ENCODE measurements at places on chromosomes 5 and 9.
A peak's percentile ranks its signal among the peaks of the same experiment; 100 is the strongest.

GRCh38 chr5:42267091-42267490 is 156.1 kb upstream of the GHR start:
- no peak for DNase-seq

DNA sequence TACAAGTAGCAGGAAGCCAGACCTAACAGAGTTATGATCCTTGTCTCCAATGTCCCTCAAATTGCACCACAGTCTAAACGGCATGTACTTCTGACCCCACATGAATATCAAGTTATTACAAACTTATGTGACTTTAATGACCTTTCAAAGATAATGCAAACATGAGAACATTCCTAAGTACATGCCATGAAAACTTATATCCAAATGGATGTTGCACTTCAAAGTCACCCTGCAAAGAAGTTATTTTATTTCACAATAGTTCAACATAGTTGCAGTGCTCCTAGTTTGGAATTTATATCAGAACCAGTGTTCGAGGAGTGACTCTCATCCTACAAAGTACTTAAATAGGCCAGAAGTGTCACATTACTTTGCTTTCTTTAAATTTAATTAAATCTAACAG is 41.2 kb upstream of the ITGA1 start:
- DNase-seq = no peak

DNA sequence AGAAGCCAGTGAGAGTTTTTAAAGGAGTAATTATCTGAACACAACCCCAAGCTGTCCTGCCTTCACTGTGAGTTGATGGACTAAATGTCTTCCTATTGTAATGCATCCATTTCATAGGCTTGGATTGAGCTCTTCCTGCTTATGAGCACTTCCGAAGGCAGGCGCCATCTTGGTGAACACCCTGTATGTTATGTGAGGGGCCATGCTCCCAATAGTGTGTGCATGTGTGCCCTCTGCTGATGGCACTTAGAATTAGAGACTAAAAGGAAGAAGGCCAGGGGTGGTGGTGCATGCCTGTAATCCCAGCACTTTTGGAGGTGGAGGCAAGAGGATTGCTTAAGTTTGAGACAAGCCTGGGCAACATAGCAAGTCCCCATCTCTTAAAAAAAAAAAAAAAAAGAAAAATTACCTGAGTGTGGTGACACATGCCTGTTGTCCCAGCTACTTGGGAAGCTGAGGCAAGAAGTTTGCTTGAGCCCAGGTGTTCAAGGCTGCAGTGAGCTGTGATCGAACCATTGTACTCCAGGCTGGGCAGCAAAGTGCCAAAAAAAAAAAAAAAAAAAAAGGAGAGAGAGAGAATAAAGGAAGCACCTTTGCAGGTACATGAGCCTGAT is 65.0 kb downstream of the C9orf152 start:
- DNase-seq = no peak

GRCh38 chr9:18061856-18062255 is 412.1 kb upstream of the ADAMTSL1 start:
- no peak for DNase-seq

- DNase-seq = no peak
Observed at GRCh38 chr5:154325566-154325965, 120.2 kb upstream of the SAP30L start.

DNA sequence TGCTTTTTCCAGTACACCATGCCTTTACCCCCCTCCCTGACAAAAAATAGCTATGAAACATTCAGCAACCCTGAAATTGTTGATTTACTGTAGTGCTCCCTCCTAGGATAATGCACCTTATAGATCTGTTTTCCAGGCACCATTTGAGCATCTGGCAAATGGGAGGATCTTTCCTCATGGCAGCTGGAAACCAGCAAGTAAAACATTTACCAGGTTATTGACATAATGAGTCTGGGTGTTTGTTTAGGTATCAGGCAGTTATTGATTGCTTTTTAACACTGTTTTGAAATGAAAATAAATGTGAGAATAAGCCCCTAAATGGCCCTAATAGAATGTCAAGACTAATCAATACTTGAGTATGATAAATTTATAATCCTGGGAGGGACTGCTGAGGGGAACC is 57.3 kb upstream of the KLF4 start:
- no peak for DNase-seq

- peak; percentile 66 for DNase-seq
Observed at GRCh38 chr5:176436656-176437055, 11.5 kb upstream of the FAF2 start.

- no peak for DNase-seq
Observed at GRCh38 chr9:133978899-133979272, 13.2 kb downstream of the VAV2 start.

DNA sequence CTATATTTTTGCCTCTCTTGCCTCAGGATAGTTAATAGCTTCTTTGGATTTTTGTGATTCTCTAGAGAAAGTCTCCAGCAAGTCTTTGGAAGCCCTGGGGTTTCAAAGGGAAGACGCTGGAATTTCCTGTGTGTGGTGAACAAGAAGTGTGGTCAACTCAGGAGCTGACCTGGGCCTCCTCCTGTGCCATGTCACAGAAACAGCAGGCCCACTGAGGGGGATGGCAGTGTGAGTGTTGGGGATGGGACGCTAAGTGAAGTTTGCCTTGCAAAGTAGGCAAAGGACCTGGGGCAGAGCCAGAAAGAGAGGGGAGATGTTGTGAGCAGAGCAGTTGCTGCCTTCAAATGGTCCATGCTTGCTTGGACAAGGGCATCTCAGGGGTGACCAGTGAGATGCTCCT is 226.3 kb downstream of the DMRT2 start:
- DNase-seq = no peak

DNA sequence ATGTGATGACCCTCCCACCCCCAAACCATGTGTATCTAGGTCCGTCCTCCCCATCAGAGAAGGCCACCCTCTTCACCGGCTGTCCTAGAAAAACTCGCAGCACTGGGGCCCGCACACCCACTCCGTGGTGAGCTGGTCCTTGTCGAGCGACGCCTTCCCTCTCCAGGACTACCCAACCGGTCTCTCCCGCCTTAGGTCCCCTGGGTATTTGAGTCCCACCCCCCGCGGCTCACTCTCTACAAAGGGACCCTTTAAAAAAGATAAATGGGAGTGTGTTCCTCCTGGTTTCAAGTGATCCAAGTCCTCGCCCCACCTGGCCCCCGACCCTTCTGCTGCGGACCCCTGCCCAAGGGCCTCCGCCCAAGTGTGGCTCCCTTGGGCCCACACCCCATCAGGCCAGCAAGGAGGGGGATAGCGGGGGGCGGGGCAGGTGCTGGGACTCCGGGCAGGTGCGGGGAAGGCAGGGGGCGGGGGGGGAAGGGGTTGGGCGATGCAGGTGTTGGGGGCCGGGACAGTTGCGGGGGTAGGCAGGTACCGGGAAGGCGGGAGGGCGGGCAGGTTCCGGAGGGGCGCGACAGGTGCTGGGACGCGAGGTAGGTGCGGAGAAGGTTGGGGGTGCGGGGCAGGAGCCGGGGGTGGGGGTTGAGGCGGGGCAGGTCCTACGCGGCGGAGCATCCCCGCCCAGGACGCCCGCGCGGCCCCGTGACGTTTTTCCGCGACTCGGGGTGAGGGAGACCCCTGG is 970 bp upstream of the ARRDC1 start:
- no peak for DNase-seq

DNA sequence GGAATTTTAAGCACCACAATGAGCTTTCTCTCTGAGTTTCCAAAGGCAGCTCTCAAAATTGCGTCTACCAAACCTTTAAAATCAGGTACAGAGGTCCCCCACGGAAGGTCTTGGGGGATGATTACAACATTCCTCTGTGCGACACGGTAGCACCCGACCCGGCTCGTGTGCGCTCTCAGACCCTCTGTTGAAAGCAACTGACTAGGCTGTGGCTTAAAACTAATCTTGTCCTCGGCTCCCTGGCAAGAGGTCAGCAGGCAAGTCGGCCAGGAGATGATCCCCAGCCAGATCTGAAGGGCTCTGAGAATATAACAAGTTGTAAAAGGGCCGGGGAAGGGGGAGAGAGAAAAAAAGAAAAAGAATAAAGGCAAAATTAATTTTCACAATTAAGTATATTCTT is 92.6 kb upstream of the LMX1B start:
- DNase-seq = no peak

DNA sequence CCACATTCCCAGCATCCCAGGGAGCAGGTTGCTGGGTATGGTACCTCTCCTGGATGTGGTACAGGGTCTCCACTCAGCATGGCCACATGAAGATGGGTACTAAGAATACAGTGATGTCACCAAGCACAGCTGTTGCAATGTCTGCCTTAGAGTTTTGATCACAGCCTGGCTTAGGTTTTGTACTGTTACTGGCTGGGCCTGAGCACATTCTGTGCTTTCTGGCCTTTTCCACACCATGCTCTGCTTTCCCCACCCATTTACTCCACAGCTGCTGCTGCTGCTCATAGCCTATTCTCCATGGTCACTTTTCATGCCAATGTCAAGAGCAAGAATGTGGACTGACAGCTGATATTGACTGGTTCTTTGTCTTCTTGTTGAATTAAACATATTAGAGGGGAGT is 481.9 kb downstream of the ARHGEF28 start:
- no peak for DNase-seq

DNA sequence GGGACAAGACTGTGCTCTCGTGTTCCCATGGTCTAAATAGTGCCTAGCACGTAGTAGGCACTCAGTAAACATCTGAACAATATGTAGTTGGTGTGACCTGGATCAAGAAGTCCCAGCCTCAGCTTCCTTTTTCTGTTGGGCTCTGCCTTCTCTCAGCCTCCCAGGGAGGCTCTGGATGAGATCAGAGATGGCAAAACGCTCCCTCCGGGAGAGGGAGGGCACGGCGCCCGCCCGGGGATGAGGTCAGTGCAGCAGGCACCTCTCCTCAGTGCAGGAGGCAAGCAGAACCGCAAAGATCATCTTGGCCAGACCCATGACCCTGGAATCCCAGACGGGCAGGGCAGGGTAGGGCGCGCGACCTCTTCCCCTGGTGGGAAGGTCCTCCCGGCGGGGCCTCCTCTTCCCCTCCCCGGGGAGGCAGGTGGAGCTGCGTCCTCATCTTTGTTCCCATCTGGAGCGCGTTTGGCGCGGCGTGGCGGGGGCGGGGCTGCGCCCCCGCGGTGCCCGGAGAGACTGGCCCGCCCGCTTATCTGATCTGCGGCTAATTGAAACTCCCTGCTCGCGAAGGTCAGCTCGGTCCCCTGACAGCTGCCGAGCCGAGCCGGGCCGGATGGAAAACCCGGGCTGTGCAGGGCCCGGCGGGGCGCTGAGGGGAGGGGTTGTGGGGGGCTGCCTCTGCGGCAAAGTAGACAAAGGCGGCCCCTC is 60.9 kb downstream of the CXXC5 start:
- DNase-seq = peak; percentile 90

- DNase-seq = peak; percentile 58
Observed at GRCh38 chr5:78508186-78508765, 140.3 kb downstream of the LHFPL2 start.

DNA sequence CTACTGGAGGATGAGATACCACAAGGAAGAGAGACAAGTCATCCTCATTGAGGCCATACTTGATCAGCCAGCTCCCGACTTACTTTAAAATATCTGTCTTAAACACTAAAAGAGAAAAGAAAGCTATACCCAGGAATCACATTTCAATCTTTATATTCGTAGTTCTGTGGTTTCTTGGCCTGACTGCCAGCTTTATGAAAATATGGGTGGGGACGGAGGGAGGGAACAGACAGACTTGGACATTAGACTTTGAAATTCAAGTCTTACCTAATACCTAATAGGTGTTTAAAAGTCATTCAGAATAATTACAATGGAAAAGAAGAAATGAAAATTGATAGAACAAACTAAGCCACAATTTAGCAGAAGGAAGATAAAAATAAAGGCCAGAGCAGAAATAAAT is 604.8 kb upstream of the RORB start:
- DNase-seq = no peak

DNA sequence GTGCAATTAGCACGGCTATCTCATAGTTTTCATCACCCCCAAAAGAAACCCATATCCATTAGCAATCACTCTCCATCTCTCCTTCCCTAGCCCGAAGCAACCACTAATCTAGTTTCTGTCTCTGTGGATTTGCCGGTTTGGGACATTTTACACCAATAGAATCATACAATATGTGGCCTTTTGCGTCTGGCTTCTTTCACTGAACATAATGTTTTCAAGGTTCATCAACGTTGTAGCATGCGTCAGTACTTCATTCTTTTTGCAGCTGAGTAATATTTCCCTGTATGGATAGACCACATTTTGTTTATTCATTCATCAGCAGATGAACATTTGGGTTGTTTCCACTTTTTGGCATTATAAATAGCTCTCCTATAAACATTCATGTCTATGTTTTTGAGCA is 75.4 kb upstream of the TBC1D2 start:
- peak; percentile 36 for DNase-seq

DNA sequence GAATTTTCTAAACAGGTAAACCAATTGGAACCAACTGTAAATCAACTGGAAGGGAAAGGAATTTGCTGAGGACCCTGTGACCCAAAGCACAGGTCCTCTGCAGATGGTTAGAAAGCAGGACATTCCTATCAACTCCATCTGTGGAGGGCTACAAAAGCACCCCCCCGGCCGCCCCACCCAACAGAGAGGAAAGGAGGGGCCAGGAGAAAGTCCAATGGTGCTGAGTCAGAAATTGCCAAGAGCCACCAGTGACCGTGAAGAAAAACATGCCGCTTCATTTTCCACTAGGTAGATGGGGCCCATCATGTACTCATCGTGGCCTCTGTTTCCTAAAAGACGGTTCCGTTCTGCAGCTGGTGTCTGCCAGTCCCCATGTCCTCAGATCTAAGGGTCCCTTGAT is 66.3 kb downstream of the RAPGEF1 start:
- DNase-seq = no peak

- DNase-seq = no peak
Observed at GRCh38 chr9:19023078-19023477, 9.9 kb downstream of the SAXO1 start.

GRCh38 chr9:12972608-12973589 is 198.1 kb downstream of the LURAP1L start:
- DNase-seq = no peak

- no peak for DNase-seq
Observed at GRCh38 chr5:126645132-126645531, 44.4 kb downstream of the PHAX start.

DNA sequence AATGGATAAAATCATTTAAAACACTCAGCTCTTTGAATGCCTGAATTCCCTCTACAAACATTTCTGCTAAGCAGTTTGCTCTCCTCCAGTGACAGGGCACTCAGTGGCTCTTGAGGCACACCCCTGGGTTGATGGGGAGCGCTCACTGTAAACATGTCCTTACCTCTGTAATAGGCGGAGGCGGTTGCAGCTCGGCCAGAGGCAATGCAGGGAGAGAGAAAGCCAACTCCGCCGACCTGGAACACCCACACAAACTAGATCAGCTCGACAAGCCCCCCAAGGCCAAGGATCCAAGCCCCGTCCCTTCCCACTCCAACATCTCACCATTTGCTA is 329 bp downstream of the CDC23 start:
- DNase-seq = peak; percentile 10

All from AG08395 (cell line).